Fibroblast of the aortic adventitia (primary cell): ENCODE measurements at places on chromosomes 16 and 17.

GRCh38 chr17:9844153-9844552, 18.4 kb downstream of the GLP2R start:
- DNase-seq, result no peak

GRCh38 chr16:68116256-68116867, 31.2 kb downstream of the NFATC3 start:
- peak; percentile 62 for DNase-seq

DNA sequence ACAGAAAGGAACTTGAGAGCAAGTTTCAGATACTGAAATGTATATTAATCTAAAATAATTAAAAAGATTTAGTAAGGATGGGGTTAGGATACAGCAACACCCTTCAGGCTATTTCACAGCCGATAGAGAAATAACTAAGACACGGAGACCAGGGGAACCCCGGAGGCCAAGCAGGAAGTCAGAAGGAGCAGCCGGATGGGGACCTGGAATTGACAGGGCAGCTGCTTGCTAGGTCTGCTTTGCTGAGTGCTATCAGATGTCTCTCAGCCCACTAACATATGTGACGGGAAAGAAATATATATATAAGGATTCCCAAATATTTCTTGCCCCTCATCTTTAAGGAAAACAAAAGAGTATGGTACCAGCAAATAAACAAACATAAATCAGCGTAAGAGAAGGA, 154.1 kb upstream of the CDH5 start:
- no peak for DNase-seq

DNA sequence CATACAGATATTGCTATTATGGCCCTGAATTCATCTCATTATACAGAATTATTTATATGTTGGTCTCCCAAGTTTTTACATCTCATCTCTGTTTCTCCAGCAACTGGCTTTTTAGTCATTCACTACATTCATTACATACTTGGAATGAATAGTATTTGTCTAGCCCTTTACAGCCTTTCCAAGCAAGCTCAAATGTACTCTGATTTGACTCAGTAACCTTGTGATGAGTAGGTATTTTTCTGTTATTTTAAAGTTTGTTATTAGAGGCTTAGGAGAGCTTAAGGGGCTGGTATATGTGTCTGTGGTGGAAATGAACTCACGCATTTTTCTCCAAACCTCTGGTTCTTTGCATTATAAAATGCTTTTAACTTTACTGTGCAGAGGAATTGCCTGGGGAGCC, 224.7 kb downstream of the SNX29 start:
- no peak for DNase-seq

DNA sequence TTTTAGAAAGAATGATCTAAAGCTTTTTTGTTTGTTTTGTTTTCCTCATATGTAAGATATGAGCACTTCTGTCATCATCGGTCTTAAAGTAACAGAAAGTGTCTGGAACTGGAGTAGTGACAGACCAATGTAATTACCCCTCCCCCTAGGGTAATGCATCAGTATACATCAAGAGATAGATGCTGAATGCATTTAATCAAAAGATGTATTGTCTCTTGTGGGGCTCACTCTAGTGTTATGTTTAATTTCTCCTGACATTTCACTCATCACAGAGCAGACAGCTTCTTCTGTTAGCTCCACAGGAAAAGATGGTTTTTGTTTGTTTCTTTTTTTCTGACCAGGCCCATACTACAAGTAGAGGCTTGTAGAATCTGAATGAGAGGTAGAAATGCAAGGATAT, 168.7 kb upstream of the C17orf78 start:
- no peak for DNase-seq

DNA sequence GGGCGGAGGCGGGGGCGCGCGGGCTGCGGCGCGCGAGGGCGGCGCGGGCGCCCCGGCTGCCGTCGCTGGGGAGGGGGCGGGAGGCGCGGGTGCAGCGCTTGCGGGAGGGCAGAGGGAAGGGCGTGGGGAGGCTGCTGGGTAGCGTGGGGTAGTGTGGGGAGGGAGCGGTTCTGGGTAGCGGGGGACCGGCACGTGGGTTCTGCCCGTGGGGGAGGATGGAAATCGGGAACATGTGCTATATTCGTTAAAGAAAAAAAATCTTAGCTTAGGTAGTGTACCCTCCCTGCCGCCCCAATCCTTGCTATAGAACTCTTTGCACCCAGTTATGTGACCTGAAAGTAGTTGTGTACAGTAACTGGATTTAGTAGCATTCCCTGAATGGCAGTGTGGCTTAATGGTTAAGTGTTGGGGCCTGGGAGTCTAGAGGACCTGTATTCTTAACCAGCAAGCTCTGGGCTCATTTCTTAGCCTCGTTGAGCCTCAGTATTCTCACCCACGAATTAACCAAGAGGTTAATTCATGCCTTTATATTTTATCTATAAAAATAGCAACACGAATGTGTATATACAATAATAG, 646 bp downstream of the RABEP1 start:
- peak; percentile 19 for DNase-seq

GRCh38 chr17:41511116-41511515, 5.7 kb upstream of the KRT13 start:
- DNase-seq, result no peak

DNA sequence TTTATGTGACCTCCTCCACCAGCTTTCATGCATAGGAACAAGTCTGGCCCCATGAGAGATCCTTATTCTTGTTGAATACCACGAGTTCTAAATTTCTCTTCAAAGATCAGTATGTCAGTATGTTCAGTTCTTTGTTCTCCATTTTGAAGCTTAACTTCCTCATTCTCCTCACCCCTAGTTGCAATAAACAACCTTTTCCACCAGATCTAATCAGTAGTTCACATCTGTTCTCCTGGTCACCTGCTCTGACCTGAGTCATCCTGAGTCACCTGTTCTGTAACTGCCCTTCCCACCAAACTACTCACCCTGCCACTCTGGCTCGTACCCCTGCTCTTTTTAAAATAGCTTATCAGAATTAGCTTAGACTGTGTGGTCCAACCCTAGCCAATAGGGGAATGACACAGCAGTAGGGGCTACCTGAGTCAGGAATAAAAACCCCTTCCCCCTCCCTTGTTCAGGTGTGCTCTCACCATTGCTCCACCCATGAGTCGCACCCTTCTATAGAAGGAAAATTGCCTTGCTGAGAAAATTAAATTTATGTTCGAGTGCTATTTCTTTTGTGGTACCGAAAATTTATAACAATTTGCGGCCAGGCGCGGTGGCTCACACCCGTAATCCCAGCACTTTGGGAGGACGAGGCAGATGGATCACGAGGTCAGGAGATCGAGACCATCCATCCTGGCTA, 94.6 kb downstream of the EMP2 start:
- no peak for DNase-seq

DNA sequence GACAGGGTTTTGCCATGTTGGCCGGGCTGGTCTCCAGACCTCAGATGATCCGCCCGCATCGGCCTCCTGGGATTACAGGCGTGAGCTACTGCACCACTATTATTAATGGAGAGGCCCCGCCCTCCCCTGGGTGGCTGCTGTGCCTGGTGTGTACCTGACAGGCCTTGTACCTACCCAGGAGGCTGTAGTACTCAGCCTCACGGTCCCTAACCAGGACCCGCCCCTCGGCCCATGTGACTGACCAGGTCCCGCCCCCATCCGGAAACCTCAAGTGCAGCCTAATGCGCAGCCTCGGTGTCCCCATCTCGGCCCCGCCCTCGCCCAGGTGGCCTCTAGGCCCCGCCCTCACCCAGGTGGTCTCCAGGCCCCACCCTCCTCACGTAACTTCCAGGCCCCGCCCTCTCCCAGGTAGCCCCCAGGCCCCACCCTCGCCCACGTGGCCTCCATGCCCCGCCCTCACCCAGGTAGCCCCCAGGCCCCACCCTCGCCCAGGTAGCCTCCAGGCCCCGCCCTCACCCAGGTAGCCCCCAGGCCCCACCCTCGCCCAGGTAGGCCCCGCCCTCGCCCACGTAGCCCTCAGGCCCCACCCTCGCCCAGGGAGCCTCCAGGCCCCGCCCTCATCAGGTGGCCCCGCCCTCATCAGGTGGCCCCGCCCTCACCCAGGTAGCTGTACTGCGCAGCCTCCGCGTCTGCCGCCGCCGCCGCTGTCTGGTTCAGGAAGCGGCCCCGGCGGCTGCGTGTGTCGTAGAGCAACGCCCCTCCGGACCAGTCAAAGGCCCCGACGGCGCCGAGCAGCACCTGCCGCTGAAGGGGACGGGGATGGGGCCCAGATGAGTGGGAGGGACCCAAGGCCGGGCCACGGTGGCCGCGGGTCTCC, 31.0 kb downstream of the HASPIN start:
- DNase-seq, result no peak

DNA sequence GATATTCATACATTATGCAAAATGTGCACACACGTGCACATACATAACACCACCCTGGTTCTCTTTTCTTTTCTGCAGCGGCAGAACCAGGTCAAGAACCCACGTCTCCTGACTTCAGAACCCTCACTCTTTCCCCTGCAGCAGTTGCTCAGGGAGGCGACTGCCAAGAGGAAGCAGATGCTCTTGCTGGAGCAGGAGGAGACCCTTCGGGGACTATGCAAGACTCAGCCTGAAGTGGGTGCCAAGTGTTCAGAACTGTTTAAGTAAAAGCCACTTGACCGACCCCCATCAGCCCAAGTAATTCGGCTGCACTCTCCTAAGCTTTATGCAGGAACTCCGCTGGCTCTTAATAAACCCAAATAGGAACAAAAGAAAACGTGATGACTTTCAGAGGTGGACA, 193.8 kb downstream of the SLC39A11 start:
- DNase-seq, result no peak
